ENCODE measurements at places on chromosomes 13 and 19.

GRCh38 chr13:27355894-27356293 is 68.5 kb upstream of the GTF3A start:
- DNase-seq: no peak

DNA sequence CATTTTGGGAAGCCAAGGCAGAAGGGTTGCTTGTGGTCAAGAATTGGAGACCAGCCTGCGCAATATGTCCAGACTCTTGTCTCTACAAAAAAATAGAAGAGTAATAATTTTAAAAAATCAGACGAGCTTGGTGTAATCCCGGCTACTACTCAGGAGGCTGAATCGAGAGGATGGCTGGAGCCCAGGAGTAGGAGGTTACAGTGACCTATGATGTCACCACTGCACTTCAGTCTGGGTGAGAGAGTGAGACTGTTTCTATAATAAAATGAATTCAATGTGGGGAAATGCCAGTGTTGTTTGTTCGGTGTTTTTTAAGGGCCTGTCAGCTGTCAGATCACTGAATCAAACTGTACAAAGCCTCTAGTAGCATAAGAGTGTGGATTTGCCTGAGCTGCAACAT is 1.2 kb upstream of the FBXL3 start:
- DNase-seq: no peak

DNA sequence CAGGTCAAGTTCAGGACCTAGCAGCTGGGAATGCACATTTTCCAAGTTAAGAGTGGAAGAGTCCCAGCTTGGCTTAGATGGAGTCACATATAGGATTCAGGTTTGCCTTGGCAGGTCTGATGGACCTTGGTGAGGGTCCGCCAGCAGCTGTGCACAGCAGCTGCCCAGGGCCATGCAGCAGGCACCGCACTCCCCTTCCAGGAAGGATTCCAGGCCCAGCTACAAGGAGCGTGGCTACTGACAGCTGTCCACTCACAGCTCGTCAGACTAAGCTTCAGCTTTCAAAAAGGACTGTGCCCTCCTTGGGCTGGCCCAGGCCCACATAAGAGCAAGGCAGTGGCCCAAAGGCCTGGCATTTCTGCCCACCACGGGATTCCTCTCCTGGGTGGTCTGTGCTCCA is 68.4 kb downstream of the ALOX5AP start:
- no peak for DNase-seq

DNA sequence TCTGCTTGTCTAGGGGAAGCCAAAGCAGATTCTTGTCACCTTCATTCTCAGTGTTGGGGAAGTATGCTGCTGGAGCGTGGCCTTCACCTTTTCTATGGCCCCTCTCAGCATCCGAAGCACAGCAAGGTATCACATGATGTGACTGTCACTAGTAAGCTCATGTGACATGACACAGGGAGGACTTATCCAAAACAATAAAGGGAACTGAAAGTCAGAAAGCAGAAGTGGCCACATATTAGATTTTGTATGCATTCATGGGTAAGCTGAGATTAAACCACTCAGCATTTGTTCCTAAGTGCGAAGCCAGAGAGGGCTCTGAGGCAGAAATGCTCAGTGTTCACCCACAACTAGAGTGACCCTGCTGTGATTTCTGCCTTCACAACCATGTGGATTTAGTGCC is 72.8 kb upstream of the PCDH8 start:
- no peak for DNase-seq

DNA sequence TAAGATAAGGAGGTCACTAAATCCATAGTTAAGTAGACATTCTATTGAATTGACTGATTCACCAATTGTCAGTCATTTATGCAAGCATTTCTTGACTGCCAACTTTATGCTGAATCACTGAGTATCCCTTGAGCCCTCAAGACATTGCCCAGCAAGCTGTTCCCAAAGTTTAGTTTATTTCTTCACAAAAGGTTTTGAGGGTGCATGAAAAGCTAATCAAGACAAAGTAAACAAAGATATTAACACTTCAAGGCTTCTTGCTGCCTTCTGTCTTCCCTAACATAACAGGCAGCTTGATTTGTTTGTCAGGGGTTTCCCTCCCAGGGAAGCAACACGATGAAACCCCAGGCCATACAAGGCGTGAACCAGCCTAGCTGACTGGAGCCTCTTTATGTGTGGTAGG is 374.4 kb downstream of the SPRY2 start:
- DNase-seq: no peak

GRCh38 chr19:18197941-18198340 is 4.9 kb downstream of the MPV17L2 start:
- no peak for DNase-seq

DNA sequence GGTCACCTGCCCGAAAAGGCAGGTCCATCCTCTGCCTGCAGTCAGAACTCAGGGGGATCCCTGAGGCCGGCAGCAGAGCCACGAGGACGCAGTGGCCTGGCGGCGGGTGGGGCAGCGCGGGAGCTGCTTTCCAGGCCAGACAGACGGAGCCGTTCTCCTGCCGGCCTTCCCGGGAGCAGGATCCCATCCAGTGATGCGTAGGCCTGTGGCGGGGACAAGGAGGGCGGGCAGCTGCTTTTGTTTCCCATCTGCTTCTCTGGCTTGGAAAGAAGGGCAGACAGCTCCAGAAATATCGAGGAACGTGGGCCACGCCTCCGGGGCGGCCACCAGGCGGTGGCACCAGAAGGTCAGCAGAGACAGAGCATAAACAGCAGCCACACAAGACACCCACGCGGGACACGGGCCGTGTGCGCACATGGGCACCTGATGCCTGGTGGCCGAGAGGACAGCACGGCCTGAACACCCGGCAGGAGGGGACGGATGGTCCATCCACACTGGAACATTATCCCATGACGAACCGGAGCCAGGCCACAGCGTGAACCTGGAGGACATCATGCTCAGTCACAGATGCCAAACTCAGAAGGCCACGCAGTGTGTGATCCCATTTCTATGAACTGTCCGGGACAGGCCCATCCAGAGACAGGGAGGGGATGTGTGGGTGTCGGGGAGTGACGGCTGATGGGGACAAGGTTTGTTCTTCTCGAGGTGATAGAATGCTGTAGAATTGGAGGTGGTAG is 13.9 kb upstream of the MKNK2 start:
- no peak for DNase-seq

DNA sequence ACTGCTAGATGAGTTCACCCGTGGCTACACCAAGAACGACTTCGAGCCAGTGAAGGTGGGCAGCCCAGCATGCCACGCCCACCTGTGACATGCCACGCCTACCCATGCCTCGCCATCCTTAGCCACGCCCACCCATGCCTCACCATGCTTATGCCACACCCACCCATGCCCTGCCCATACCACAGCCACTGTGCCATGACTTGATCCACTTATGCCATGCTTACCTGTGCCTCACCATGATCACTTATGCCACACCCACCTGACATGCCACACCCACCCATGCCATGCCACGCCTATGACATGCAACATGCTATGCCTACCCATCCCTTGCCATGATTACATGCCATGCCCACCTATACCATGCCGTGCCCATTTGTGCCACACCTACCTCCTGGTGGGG is 12.9 kb upstream of the USE1 start:
- peak; percentile 52 for DNase-seq

GRCh38 chr19:12821761-12822160 is 12.6 kb downstream of the RTBDN start:
- no peak for DNase-seq

DNA sequence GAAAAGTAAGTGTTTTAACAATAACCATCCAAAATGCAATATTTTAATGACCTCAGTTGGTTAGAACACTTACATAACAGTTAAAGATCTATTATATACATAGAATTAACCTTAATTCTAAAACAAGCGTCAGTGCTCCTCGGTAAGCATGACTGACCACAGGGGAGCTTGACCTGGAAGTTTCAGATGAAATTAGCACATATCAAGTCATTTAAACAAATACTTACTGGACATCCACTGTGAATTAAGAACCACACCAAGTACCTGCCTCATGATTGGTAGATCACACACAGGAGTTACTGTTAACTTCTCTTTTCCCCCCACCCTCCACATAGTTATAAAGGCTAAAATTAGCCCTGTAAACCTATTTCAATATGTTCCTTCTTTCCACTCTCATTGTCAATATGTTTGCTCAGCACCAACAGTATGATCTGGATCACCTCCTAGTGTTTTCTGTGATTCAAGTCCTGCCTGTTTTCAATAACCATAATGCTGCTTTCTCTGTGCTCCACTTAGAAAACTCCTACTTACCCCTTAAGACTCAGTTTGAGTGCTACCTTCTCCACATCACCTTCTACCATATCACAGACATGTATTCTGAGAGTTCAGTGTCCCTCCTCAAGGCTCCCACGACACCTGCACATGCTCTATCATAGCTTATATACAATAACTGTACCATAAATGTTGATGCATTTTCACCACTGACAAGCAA is 209.0 kb downstream of the VWA8 start:
- DNase-seq: no peak

GRCh38 chr13:20142023-20142926 is 18.6 kb downstream of the GJA3 start:
- DNase-seq: no peak

DNA sequence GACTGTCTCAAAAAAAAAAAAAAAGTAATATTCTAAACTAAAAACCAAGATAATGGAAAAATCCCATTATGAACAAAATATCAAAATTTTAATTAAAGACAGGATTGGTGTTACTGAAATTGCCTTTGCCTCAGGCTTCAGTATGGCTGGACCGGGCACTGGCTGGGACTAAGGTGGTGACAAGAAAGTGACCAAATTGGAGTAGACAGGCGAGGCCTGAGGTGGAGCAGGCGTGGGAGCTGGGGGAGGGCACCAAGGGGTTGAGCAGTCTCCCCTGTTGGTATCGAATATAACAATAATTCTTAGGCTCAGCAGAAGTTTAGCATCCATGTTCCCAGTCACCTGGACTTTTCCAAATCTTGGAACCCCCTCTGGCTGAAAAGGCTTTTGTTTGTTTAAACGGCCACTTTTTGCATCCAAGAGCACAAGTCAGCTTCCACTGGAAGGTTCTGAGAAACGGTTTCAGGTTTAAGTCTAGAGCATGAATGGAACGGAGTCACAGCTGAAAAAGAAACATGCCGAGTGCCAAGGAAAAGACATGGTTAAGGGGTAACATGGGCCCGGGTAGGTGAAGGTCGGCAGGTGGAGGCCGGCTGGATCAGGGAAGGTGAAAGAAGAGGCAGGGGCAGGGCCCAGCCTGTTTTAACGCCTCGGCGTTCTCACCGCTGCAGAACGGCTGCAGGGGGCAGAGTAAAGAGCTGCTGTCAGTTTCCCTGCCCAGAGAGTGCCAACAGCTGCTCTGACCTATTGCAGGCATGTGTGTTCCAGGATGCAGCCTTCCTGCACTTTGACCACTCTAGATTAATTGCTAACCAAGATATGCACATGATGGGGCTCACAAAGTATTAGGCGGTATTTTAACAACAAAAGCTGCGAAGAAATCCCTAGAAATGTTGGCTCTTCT is 104.4 kb downstream of the TM9SF2 start:
- peak; percentile 58 for DNase-seq

- no peak for DNase-seq
Measured at GRCh38 chr13:19685437-19685836, 52.0 kb downstream of the MPHOSPH8 start.

GRCh38 chr13:23289917-23290357 is 109.2 kb downstream of the SGCG start:
- DNase-seq: no peak

Data from stimulated activated CD4-positive, alpha-beta T cell treated with anti-CD3 and anti-CD28 coated beads, Interleukin-15, amount 100 ng/mL, for 24 hours (primary cell).